Smooth muscle cell of the coronary artery (primary cell): ENCODE measurements at places on chromosomes 7 and 10. TPM values are rescaled to one million over a fixed set of nuclear protein-coding genes. Genes with fewer than 3 reads are reported as not detected.

Gene MPP7
- total RNA-seq = 0.23 and 0.38 TPM in 2 replicates

Gene ARF5
- total RNA-seq = 112 and 151 TPM in 2 replicates

Gene KIF11
- 1.2 and 6.5 TPM in 2 replicates for total RNA-seq

Gene NAT16
- total RNA-seq = not detected in 2 replicates

Gene RBP3
- total RNA-seq = under 0.01 TPM in 1 of 2 replicates, not detected in the other

Gene CDH23
- total RNA-seq = 0.08 and 5.4 TPM in 2 replicates

Gene BAIAP2L1
- 0.82 and 3.5 TPM in 2 replicates for total RNA-seq

Gene GJD4
- not detected in 2 replicates for total RNA-seq

Gene ATOH7
- total RNA-seq = not detected in 2 replicates

Gene RP9
- 6.4 and 13.8 TPM in 2 replicates for total RNA-seq

Gene MSMB
- total RNA-seq = not detected in 2 replicates

Gene AKR1C3
- 132 and 308 TPM in 2 replicates for total RNA-seq
